ENCODE measurements at places on chromosomes 12 and 14.
A peak's percentile ranks its signal among the peaks of the same experiment; 100 is the strongest.

DNA sequence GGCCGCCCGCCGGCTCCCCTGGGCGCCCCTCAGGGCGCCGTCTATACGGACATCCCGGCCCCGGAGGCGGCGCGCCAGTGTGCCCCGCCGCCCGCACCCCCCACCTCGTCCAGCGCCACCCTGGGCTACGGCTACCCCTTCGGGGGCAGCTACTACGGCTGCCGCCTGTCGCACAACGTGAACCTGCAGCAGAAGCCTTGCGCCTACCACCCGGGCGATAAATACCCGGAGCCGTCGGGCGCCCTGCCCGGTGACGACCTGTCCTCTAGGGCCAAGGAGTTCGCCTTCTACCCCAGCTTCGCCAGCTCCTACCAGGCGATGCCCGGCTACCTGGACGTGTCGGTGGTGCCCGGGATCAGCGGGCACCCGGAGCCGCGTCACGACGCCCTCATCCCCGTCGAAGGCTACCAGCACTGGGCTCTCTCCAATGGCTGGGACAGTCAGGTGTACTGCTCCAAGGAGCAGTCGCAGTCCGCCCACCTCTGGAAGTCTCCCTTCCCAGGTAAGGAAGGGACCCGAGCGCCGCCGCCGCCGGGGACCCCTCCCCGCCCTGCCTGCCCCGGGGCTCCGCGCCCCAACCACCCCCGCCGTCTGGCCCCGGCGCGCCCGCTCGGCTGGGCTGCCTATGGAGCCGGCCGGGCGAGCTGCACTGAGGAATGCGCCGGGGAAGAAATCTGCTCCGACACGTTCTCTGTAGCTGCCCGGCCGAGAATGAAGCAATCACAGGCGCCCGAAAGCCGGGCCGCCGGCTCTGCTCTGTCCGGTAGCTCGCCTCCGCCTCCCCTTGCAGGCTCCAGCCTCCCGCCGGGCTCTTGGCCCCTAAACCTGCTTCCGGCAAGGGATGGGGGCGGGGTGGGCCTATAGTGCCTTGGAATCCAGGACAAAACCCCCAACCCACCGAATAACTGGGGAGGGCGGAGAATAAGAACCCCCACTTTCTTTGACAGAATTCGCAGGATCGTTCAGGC lies 794 bp downstream of the HOXC13 start:
- DNase-seq, result no peak

- no peak for DNase-seq
These were observed 18.6 kb upstream of the PTGR2 start for GRCh38 chr14:73833034-73833433.

DNA sequence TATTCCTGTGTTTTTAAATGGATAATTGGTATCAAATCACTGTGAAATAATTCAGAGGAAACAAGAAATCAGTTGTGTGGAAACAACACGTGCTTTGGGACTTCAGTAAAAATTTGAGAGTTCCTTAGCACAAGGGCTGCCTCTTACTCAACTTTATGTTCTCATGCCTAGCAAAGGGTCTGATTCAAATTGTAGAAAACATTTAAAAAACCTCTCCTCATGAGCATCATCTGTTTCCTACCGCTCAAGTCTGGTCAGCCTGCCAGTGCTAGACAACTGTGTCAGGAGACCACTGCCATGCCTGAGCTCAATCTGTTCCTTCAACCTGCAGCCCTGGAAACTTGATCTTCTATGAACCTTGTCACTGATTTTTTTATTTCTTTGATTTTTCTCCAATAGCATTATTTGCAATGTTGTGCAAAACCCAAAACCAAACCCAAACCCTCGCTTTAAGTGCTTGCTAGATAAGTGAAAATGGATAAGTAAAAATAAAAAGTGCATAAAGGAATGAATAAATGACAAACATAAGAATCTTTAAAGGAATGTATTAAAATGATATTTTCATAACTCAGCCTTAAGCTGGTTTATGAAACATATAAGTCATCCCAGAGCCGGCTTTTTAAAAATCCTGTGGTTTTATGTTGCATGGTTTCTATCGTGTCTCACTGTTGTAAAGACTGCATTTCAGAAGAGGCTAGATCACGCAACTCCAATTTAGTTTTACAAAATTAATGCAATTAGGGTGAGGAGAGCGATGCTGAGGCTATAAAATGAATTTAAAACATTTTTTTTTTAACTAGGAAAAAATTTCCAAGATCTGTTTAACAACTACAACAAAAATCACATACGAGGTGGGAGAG lies 361.2 kb upstream of the PDE3A start:
- DNase-seq, result no peak

DNA sequence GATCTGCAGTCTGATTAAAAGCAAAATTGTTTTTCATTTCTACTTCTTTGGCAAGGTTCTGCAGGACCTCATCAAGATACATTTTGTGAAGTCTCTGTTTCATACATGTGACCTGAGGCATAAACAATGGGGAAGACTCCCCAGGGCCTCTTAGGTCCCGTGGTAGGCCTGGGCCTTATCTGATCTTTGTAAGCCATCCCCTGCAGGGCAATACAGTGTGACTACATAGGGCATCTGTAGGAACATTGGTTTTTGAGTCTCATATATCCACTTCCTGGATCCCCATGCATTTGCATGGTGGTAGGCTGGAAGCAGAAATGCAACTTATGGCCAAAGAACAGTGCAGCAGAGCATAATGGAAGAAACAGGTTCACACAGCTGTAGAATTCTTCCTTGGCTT lies 6.0 kb downstream of the FAR2 start:
- no peak for DNase-seq

- DNase-seq, result no peak
These were observed 80.8 kb downstream of the ZNF664 start for GRCh38 chr12:124053851-124054250.

DNA sequence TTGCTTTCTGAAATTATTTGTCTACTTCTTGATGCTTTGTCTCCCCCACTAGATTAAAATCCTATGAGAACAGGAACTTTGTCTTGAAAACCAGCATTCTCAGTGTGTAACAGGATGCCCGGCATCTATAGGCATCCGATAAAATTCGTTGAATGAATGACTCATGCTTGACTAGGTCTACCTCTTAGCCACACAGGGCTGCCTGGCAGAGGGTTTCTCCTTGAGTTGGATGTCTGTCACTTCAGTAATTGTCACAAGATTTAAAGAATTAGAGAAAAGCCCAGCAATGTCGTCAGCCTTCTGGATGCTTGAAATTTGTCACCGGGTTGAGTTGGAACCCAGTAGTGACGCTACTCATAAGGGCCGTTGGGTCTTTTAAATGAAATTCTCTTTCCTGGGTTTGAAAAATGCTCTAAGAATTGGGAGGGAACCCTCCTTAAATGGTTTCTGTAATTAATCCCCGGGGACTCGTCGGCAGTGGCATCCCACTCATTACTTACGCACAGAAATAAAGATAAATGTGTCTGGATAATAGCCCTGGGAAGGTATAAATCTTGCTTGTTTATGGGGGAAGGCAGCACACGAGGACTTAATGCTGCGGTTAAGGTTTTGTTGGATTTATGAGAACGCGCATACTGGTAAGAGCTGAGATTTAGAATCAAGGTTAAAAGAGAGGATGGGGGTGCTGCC lies 194.1 kb downstream of the AACS start:
- no peak for DNase-seq

- DNase-seq, result peak; percentile 44
These were observed 75.3 kb downstream of the ACACB start for GRCh38 chr12:109191621-109192250.

- DNase-seq, result no peak
These were observed 5.1 kb upstream of the SPATA7 start for GRCh38 chr14:88380405-88380804.
